ENCODE measurements at places on chromosomes 6 and 20. TPM values are rescaled to one million over a fixed set of nuclear protein-coding genes. Genes with fewer than 3 reads are reported as not detected.

NMBR gene
- not detected for total RNA-seq

GRCh38 chr20:59937150-59937549 lies 3.0 kb downstream of the PPP1R3D start:
- H3K27me3 ChIP-seq, result no peaks in the 10 kb centered on the region
- no peak overlapping the region for H3K27ac ChIP-seq
- no peaks in the 10 kb centered on the region for H3K36me3 ChIP-seq
- no peak overlapping the region for H3K4me3 ChIP-seq
- no peak for DNase-seq

DNA sequence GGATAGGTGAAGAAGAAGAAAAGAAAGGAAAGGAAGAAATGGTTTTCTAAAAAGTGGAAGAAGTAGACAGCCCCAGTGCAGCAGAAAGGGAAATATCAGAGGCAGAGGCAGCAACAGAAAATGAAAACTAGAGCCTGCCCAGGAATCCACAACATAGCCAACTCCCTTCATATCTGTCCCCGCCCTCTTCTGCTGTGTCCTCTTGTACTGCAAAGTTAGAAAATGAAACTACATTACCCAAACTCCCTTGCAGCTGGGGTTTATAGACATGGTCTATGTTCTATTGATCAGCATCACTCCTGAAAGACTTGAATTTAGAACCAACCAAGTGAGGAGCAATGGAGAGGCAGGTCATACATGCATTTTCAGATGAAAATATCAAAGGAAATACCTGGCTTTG lies 200.5 kb upstream of the PHACTR1 start:
- H3K4me1 ChIP-seq, result no peaks in the 10 kb centered on the region
- H3K36me3 ChIP-seq, result no peaks in the 10 kb centered on the region
- H3K4me3 ChIP-seq, result no peak overlapping the region
- no peak overlapping the region for H3K27ac ChIP-seq
- DNase-seq, result no peak

TP53TG5 gene
- total RNA-seq, result not detected

GRCh38 chr6:13186861-13187260 lies 141.5 kb downstream of the TBC1D7 start:
- H3K36me3 ChIP-seq, result no peaks in the 10 kb centered on the region
- DNase-seq, result no peak
- no peak overlapping the region for H3K4me3 ChIP-seq
- peaks cover 5% of the 10 kb centered on the region for H3K4me1 ChIP-seq
- H3K27ac ChIP-seq, result no peak overlapping the region

- H3K36me3 ChIP-seq, result no peaks in the 10 kb centered on the region
- DNase-seq, result no peak
- H3K27ac ChIP-seq, result no peak overlapping the region
- no peaks in the 10 kb centered on the region for H3K4me1 ChIP-seq
- no peaks in the 10 kb centered on the region for H3K27me3 ChIP-seq
- H3K4me3 ChIP-seq, result no peak overlapping the region
Observed at GRCh38 chr6:99093456-99094190, 145.9 kb upstream of the FBXL4 start.

DNA sequence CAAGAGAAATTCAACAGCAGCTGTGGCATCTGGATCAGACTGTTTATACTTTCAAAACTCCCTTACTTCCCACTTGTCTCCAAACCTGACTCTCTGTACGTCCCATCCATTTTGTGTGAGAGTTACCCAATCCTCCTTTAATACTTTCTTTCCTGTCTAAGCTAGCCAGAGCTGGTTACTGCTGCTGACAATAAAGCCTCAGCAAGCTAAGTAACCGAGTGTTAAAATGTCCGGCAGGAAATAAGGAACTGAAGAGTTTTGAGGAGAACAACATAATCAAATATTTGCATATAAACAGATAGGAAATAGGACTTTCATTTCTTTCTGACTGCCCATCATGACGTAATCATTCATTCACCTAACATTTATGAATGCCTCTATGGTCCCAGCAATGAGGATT lies 11.6 kb downstream of the TMEM30A start:
- DNase-seq, result peak; percentile 6
- H3K36me3 ChIP-seq, result peaks cover 3% of the 10 kb centered on the region
- no peaks in the 10 kb centered on the region for H3K27me3 ChIP-seq

- no peaks in the 10 kb centered on the region for H3K27me3 ChIP-seq
- no peak overlapping the region for H3K27ac ChIP-seq
Observed at GRCh38 chr6:79173378-79173777, 61.1 kb downstream of the HMGN3 start.

- H3K4me1 ChIP-seq, result peaks cover 44% of the 10 kb centered on the region
- no peak overlapping the region for H3K4me3 ChIP-seq
- DNase-seq, result peak; percentile 31
- H3K27ac ChIP-seq, result no peak overlapping the region
- H3K27me3 ChIP-seq, result peaks cover 1% of the 10 kb centered on the region
- no peaks in the 10 kb centered on the region for H3K36me3 ChIP-seq
Observed at GRCh38 chr6:98842342-98843180, 8.2 kb downstream of the POU3F2 start.

DNA sequence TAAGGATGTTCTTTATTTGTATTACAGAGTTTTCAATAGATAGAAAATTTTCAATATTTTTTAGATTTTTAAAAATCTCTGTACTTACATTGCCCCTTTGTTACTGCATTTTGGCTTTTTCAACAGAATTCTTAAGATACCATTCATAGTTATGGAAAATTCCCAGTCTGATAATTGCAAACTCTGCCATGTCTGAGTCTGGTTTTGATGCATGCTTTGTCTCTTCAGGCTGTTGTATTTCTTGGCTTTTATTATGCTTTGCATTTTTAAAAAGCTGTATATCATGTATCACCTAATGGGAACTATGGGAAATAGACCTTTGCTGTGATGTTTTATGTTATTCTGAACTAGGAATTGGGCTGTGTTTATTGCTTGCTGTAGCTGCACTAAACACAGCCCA lies 898.9 kb upstream of the ADGRB3 start:
- no peaks in the 10 kb centered on the region for H3K27me3 ChIP-seq
- H3K27ac ChIP-seq, result no peak overlapping the region
- H3K36me3 ChIP-seq, result no peaks in the 10 kb centered on the region

DNA sequence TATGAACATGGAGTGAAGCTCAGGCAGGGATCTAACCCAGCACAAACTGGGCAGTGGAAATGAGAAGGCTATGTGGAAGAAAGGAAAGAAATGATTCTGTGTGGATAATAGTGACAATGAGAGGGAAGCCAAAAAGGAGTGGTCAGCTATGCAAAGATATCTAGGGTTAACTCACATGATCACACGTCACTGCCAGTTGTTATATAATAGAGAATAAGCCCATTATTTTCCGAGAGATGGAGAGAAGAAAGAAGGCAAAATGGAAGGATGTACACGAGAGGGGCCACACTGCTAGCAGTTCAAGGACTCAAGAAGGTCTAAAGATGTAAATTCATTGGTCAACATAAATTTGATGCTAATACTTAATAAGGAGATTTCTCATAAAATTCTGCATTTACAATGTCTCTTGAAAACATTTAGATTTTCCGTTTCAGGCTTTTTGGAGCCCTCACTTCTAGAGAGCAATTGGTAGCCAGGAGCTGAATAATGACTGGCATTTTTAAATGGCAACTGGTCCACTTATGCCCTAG lies 18.8 kb upstream of the RCAN2 start:
- H3K27ac ChIP-seq, result no peak overlapping the region
- H3K27me3 ChIP-seq, result no peaks in the 10 kb centered on the region
- H3K4me3 ChIP-seq, result no peak overlapping the region
- H3K36me3 ChIP-seq, result no peaks in the 10 kb centered on the region
- no peaks in the 10 kb centered on the region for H3K4me1 ChIP-seq

GRCh38 chr20:51687108-51687507 lies 81.1 kb downstream of the ATP9A start:
- H3K36me3 ChIP-seq, result no peaks in the 10 kb centered on the region
- DNase-seq, result no peak
- H3K27me3 ChIP-seq, result no peaks in the 10 kb centered on the region

GRCh38 chr6:158109748-158110147 lies 58.3 kb downstream of the SERAC1 start:
- H3K27me3 ChIP-seq, result no peaks in the 10 kb centered on the region
- no peak for DNase-seq
- H3K36me3 ChIP-seq, result no peaks in the 10 kb centered on the region
- H3K4me1 ChIP-seq, result no peaks in the 10 kb centered on the region
- H3K4me3 ChIP-seq, result no peak overlapping the region

- H3K4me3 ChIP-seq, result no peak overlapping the region
- DNase-seq, result peak; percentile 34
- H3K4me1 ChIP-seq, result peaks cover 46% of the 10 kb centered on the region
- H3K27ac ChIP-seq, result no peak overlapping the region
- H3K36me3 ChIP-seq, result no peaks in the 10 kb centered on the region
Observed at GRCh38 chr6:98836962-98837944, 2.9 kb downstream of the POU3F2 start.

- H3K36me3 ChIP-seq, result no peaks in the 10 kb centered on the region
- H3K4me1 ChIP-seq, result peaks cover 10% of the 10 kb centered on the region
- no peak overlapping the region for H3K27ac ChIP-seq
- H3K4me3 ChIP-seq, result peak overlapping the region; percentile 41
Observed at GRCh38 chr20:652615-653109, 338 bp downstream of the SRXN1 start.

DNA sequence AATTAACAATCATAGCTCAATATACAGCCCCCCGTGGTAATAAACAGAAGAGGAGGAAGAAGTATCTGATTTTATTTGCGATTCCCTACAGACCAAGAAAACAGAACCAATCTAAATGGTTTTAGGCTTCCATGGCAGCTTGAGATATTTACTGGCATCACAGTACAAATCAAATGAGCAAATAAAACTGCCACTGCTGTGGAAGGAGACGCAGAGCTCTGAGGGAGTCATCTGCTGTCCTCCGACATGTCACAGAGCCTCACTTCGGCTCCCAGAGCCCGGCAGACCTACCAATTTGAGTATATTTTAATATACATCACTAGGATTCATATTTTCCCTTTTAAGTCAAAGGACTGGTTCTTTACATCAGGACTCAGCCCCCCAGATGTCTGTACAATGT lies 145.2 kb upstream of the KCNQ5 start:
- H3K36me3 ChIP-seq, result no peaks in the 10 kb centered on the region
- no peaks in the 10 kb centered on the region for H3K27me3 ChIP-seq
- H3K27ac ChIP-seq, result no peak overlapping the region
- H3K4me1 ChIP-seq, result no peaks in the 10 kb centered on the region
- no peak overlapping the region for H3K4me3 ChIP-seq

RBPJL gene
- total RNA-seq, result not detected

DUSP15 gene
- total RNA-seq, result 1.8 TPM

DNA sequence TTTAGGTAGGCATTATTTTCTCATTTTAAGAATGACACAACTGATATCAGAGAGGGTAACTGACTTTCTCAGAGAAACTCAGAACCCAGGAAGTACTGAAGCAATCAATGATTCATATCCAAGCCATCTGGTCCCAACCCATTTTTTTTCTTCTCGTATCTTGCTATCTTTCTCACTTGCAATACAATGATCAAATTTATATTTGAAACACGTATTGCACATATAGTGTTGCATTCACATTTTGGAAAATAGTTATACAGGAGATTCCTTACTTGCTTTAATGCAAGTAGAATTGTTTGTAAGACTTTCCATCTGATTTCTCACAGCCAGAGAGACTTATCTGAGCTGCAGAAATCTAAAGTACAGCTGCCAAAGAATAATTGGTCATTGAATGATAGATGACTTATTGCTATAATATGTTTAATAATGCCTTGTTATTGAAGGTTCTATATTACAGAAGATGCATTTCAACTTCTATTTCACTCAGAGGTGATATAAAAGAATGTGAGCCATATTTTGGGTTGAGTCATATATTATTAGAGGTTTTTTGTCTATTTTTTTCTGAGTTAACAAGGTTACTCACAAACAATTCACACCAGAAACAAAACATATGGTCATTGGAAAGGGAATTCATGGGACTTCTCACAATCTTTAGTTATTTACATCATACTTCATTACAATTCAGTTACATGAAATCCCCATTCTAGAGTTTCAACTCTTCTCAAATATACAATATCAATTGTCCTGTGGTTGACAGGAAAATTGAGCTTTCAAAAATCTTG lies 337.5 kb upstream of the CITED2 start:
- DNase-seq, result no peak
- H3K4me1 ChIP-seq, result no peaks in the 10 kb centered on the region
- H3K4me3 ChIP-seq, result no peak overlapping the region
- no peaks in the 10 kb centered on the region for H3K36me3 ChIP-seq
- H3K27ac ChIP-seq, result no peak overlapping the region

- no peaks in the 10 kb centered on the region for H3K4me1 ChIP-seq
- no peak overlapping the region for H3K27ac ChIP-seq
Observed at GRCh38 chr6:105459864-105460263, 57.0 kb upstream of the PREP start.

GRCh38 chr20:7980332-7981046 lies 39.1 kb downstream of the TMX4 start:
- no peak overlapping the region for H3K4me3 ChIP-seq
- H3K36me3 ChIP-seq, result peaks cover 30% of the 10 kb centered on the region
- DNase-seq, result peak; percentile 18

C20orf141 gene
- total RNA-seq, result not detected

SPATS1 gene
- not detected for total RNA-seq

RSPH3 gene
- total RNA-seq, result 2.9 TPM

GRCh38 chr20:23100720-23101107 lies 14.6 kb upstream of the CD93 start:
- H3K27ac ChIP-seq, result no peak overlapping the region
- no peaks in the 10 kb centered on the region for H3K4me1 ChIP-seq
- no peak overlapping the region for H3K4me3 ChIP-seq
- DNase-seq, result no peak

DNA sequence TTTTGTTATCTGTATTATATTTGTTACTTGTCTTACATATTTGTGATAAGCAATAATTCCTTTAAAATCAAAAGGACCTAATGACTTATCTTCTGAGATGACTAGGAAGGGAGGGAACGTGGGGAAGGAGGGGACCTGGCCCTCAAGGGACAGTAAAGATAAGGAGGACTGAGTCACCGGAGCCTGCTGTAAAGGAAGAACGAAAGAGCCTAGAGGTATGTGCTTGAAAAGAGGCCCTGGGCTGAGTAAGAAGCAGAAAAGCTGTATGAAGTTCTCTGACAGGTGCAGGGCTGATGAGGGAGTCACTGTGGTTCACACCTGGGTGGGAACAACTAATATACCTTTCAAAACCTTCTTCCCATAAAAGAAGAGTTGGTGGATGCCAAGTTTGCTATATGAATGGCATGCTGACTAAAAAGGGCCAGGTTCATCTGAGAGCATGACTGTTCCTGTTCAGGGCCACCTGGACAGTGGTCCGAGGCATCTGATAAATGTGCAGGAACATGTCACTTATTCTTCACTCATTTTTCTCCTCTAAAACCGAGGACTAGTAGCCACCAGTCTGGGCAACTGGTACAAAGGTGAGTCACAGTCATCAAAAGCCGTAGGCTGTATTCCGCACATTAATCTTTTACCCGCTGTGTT lies 111.3 kb downstream of the TNFAIP3 start:
- H3K4me3 ChIP-seq, result no peak overlapping the region
- H3K4me1 ChIP-seq, result peaks cover 19% of the 10 kb centered on the region
- H3K36me3 ChIP-seq, result no peaks in the 10 kb centered on the region
- H3K27ac ChIP-seq, result no peak overlapping the region

CGA gene
- total RNA-seq, result not detected

HLA-DMB gene
- 587 TPM for total RNA-seq

DNA sequence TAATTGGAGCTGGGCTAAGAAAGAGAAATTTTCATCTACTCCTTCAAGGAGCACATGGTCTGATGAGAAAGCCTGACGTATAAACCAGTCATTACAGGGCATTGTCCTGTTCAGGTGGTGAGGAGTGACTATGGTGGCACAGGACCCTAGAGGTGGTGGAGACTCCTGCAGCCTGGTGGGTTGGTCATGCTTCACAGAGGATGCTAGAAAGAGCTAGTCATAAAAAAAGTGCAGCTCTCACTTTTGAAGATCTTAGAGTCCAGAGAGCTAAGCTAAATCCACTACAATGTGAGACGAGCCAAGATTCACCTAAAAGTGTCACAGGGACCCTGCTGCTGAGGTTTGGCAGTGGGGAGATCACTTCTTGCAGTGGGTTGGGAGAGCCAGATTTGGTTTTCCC lies 9.8 kb upstream of the ZNF831 start:
- DNase-seq, result no peak
- no peaks in the 10 kb centered on the region for H3K27me3 ChIP-seq
- H3K27ac ChIP-seq, result no peak overlapping the region
